CD4-positive, alpha-beta T cell treated with Interleukin-15 for 1 hour (primary cell): ENCODE measurements at places on chromosomes 7 and 10.
A peak's percentile ranks its signal among the peaks of the same experiment; 100 is the strongest.

DNA sequence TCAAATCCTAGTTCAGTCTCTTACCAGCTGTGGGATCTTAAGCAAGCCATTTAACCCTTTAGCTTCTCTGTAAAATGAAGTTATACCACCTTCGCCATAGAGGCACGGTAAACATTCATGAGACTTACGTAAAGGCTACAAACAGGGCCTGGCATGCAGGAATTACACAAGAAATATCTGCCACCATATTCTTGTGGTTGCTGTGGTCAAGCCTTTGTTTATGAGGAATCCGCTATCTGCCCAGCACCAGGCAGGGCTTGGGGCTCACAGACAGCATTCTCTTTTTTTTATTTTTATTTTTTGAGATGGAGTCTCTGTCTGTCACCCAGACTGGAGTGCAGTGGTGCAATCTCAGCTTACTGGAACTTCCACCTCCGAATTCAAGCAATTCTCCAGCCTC is 9.9 kb downstream of the AIFM2 start:
- no peak for DNase-seq

DNA sequence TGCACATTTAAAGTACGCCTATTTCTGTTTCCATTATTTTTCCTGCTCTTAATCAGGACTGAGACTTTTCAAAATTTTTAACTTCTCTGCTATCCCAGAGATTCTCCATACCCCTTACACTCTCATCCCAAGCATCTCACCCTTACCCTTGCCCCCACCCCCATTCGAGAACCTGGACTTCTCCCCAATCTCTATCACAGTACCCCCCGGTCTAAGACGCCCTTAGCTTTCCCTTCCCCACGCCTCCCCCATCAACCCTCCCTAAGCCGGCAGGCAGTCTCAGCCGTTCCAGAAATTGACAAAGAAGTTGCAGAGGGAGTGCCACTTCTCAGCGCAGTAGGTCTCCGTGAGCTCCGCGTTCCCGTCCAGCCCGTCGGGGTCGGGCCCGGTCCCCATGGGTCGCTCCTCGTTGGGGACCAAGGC is 1.4 kb downstream of the FGFBP3 start:
- DNase-seq, result no peak

- DNase-seq, result no peak
These were observed 3.3 kb upstream of the LRRC27 start for GRCh38 chr10:132328738-132329137.

DNA sequence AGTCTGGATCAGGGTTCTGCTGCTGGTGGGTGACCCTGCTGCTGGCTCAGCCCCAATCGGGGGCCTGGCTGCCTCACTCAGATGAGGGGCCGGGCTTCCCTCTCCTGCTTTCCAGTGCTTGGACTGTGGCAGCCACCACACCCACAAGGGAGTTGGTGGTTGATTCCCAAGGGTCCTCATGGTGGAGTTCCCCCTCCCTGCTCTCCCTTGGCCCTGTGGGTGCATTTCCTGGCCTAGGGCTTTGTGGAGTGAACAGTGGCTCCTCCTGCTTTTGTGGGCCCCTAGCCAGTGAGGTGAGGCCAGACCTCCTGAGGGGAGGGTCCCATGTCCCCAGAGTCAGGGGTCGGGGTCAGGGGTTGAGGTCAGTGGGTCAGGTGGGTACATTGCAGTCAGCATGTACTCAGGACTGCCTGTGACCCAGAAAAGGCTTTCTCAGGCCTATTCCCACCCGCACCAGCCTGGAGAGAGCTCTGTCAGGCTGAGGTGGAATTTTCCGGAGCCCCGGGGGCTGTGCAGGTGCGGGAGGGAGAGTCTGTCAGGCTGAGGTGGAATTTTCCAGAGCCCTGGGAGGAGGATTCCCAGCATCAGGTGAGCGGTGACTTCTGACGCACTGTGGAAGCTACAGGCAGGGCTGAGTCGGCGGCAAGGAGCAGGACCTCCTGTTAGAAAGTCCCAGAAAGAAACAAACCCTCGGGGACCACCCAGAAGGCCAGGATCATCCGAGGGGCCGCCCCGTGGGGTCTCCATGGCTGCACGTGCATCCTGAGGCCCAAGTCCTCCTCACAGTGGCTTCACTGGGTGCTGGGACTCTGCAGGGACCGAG is 94.4 kb upstream of the INSIG1 start:
- no peak for DNase-seq

DNA sequence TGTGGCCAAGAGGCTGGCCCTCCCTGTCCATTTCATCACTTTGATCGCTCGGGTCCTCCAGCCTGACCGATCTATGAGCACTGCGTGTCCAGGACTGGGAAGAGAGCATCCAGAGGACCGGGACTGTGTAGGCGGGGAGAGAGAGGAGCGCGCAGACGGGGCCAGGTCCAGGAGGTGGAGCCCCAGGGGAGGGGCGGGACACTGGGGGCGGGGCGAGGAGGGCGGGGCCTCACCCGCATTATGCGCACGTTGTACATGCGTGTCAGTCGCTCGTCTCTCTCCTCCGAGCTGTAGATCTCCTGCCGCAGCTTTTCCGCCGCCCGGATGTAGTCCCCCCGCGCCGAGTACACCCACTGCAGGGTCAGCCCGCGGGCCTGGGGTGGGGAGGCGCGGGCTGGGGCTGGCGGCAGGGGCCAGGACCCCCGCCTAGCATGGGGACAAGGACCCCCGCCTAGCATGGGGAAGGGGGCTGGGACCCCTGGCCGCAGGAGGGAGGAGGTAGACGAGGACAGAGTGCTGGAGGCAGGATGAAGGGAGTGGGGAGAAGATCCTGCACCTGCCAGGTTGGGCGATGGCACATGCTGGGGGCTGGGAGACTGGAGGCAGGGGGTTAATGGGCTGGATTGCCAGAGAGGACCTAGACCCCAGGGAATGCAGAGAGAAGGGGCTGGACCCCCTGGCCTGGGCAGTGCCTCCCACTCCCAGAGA is 14.3 kb downstream of the MOSPD3 start:
- peak; percentile 91 for DNase-seq

GRCh38 chr10:65320236-65321026 is 1605.4 kb upstream of the LRRTM3 start:
- no peak for DNase-seq

DNA sequence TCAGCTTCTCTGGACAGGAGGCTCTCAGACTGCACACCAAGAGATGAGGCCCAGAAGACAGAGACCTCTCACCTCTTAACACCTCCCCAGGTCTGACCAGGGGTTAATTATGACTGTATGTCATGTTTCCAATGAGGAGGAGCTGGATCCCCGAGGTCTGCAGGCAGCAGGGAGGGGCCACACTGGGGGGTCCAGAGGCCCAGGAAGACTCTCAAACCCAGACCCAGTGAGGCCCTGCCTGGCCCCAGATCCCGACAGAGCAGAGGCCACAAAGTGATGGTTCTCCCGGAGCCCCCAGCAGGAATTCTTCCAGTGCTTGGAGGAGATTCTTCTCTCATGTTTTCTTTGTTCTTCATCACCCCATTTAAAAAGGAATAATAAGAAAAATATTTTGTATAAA is 28.8 kb downstream of the PTPRN2 start:
- no peak for DNase-seq

DNA sequence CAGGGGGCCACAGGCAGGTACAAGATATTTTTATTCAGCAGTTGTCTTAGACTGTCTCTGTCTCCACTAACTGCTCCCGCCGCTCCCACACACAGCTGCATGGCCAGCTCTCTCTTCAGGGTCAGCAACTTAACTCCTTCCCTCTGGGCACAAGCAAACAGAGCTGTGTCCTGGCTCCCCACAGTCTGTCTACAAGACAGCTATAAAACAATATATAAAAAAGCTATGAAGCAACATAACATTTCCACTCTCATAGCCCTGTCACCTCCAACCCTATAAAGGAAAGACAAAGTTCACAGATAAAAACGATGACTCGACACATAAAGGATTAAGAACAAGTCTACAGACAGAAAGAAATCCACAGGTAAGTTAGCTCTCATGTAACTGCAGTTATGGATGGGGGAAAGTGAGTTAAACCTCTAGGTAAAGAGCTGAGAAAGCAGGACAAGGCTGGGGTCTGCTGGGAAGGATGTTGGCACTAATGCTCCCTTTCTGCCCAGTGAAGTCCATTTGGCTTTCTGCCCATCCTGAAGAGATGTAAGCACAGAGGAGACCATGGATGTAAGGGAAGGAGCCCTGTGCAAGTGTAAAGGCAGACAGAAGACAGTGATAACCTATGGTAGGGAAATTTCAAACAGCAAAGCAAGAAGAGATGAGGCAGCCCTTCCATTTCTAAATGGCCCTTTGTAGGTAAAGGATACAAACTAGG is 27.0 kb downstream of the RAPGEF5 start:
- DNase-seq, result no peak

GRCh38 chr7:20865684-20866083 is 79.0 kb upstream of the SP8 start:
- no peak for DNase-seq

GRCh38 chr7:28954946-28955345 is 3.2 kb downstream of the TRIL start:
- no peak for DNase-seq

- no peak for DNase-seq
These were observed 13.5 kb downstream of the CRTAC1 start for GRCh38 chr10:98016772-98017475.

GRCh38 chr7:135981958-135982646 is 4.9 kb upstream of the MTPN start:
- no peak for DNase-seq

DNA sequence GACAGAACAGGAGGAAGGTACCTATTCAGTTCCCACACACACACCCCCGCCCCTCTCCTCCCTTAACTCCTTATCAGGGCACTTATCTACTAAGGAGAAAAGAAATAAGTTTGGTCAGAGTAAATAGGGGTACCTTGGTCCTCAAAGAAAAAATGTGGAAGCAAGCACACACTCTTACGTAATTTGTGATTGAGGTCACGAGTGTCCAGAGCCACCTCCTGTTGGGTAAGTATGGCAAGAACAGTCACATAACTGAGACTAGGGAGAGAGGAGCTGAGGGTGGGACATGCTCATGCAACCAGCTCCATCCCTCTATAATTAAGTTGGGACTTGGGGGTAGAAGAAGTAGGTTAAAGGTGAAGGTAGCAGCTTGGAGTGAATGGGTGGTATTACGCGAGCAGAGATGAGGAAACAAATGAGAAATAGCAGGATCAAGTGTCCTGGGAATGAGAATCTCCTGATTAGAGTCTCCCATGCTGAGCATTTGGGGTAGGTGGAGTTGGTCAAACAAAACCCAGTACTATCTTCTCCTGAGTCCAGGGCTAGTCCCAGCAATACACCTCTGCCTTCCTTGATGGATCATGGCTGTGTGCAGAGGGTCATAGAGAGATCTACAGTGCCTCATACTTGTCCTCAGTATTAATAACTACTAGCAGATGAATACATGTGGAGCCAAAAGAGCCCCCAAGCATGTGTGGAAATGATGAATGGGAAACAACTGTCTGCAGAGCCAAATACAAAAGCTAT is 77.1 kb downstream of the GSAP start:
- peak; percentile 24 for DNase-seq

DNA sequence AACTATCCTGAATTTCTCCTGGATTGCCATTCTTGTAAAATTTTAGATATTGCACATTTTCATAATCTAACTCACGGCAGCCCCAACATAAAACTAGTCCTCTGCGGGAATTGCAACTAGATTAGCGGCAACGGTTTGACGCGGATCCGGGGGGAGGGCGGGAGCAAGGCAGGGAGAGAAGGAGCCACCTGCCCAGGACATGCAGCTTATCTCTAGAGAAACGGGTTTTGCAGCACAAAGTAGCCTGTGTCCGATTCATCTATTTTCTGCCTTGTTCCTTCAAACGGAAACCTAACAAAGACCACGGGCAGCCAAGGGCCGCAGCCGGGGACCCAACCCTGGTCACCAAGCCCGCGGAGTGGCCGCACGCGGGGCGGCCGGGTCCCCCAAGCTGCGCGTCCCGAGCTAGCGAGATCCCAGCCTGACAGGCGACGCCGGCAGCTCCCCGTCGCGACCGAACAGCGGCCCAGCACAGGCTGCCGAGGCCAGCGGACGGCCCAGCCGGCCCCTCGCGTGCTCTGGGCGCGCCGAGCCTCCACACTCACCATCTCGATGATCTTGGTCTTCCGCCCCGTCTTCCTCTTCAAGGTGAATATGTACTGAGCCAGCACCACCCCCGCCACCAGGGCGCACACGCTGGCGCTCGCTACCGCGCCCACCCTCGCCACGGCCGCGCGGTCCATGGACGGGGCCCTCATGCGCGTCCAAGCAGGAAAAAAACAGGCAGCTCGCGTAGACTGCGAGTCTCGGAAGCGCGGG is at the start of gene NT5C3A:
NT5C3A (minus strand) TSS at position 754 of the 759 bp plus-strand sequence; CDS start at position 683, 71 bp downstream.
- DNase-seq, result no peak

DNA sequence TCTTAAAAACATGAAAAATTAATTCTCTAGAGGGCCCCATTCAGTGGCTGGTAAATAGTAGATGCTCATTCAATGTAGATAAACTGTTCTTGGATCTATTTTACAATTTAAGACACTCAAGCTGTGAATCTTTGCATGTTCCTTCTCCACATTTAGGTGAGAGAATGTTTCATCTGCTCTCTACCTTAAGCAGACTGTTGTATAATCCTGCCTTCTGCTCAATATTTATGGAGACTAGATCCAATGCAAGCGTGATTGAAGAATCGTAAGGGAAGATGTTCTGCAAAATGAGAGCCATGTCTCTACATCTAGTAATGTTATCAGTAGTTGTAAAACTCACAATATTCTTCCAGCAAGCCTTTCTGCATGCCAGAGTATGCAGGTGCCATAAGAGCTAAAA is 115.0 kb upstream of the TEX47 start:
- DNase-seq, result no peak

- DNase-seq, result no peak
These were observed 505.8 kb downstream of the SUGCT start for GRCh38 chr7:40640566-40640965.

- DNase-seq, result no peak
These were observed 100.0 kb upstream of the PRR15 start for GRCh38 chr7:29463504-29464158.

DNA sequence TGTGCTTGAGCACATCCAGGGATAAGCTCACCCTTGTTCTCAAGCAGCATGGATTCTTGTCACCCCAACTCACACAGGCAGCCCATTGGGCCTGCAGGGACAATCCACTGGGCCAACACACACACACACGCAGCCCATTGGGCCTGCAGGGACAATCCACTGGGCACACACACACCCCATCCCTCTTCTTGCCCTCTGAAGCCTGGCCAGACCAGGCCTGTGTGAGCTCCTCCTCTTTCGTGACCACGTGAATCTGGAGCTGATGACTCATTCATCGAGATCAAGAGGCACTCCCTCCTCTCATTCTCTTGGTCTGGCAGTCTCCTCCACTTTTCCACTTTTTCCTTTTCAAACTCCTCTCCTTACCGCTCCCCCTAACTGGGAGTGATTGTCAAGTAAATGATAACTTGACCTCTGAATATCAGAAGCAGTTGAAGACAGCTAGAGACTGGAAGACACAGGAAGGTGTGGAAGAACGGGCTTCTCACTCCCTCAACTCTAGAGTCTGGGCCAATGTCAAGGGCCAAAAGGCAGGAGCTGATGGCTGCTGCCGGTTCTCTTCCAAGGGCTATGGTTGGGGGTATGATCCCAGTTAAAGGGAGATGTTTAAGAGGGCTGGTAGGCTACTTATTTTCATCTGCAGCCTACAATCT is 89.7 kb downstream of the HIPK2 start:
- no peak for DNase-seq
